PC-3 (cell line): ENCODE measurements at places on chromosomes 2 and 18.

- DNase-seq, result no peak
Measured at GRCh38 chr2:169159686-169160085, 90.3 kb downstream of the DHRS9 start.

- no peak for DNase-seq
Measured at GRCh38 chr2:111990856-111991255, 64.2 kb upstream of the TMEM87B start.

DNA sequence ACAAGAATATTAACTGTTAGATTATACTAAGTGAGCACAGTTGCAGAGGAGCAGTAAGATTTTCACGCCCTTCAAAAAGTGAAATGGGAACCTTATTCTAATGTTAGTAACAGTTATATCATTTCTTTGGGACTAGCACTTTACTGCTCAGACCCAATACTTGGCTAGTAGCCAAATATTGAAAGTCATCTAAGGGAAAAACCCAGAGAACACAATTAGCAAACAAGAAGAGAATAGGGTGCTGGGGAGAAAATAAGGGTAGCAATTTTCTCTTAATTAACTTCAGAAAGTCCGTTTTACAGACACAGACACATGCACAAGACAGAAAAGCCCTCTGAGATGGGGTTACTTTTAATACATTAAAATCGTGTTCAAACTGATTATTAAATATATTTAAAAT is 71.8 kb downstream of the ID2 start:
- no peak for DNase-seq

- no peak for DNase-seq
Measured at GRCh38 chr2:54897420-54898310, 152.6 kb downstream of the RTN4 start.

GRCh38 chr18:55100817-55101457 is 141.7 kb upstream of the CCDC68 start:
- peak; percentile 82 for DNase-seq

DNA sequence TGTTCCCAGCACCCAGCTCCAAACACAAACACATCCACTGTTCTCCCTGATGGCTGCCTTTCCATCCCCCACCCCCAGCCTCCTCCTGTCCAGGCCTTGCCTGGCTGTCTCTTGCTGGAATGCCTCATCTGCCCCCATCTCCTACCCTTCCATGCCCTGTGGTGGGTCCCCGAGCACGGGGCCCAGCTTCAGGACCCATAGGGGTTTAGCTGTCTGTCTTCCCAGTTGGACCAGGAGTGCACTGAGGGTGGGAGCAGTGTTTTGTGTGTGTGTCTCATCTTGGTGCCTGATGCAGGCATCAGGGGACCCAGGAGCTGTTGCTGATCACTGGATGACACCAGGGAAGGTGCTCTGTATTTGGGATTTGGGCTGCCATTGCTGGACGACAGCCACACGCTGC is 34.5 kb downstream of the GLI2 start:
- DNase-seq, result no peak

GRCh38 chr2:173252581-173252980 is 102.1 kb upstream of the CDCA7 start:
- DNase-seq, result no peak

DNA sequence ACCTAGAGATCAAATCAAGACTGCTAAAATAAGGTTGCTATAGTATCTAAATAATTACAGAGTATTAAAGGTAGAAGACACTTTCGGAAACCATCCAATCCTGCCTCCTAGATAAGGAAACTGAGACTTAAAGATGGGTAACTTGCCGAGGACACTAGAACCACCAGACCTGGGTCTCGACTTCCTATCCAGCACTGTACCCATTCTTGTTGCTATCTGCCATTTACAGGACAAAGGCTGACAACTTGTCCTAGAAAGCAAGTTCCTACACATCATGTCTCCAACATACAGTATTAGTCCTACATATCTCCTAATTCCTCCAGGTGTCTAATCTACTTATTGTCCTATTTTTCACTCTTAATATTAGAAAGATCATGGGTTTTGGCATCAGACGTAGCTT is 37.7 kb downstream of the TRAK2 start:
- no peak for DNase-seq

- no peak for DNase-seq
Measured at GRCh38 chr2:217722883-217723472, 279.8 kb downstream of the TNS1 start.

- DNase-seq, result no peak
Measured at GRCh38 chr2:2859732-2860131, 517.9 kb downstream of the EIPR1 start.

GRCh38 chr2:142136571-142136970 is 5.8 kb upstream of the LRP1B start:
- DNase-seq, result no peak
